ENCODE measurements at places on chromosomes 1 and 21.

DNA sequence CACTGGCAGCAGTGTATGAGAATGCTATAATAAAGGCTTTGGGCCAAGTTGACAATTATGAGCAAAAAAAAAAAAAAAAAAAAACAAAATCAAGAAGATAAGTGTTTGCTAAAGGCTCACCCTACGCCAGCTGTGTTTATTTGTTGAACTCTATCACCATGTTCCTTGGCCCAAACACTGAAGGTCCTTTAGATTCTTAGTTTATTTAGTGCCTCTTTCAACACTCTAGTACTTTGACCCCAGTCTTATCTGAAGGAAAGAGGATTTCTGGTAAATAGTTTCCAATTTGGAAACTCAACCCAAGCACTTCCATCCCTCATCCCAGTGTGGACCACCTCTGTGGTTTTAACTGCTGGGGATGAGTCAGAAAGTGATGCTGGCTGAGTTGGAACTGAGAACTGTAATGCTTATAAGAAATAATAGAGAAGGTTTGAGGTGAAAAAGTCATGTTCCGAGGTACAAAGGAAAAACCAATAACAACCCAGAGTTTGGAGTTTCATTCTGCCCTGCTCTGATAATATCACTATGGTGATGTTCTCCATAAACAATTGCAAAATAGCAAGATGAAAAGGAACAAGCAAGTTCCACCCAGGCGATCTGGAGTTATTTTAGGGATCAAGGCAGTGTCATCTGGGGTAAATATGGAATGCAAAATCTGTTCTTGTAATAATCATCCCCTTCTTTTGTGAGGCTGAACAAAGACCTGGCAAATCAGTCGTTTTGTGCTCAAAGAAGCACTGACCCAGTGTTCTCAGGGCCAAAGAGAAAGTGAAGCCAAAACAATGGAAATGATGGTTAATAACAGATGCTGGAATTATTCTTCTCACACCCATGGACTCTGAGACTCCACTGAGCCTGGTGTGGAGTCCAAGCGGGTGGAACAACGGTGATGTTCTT lies 19.7 kb upstream of the CAPZB start:
- no peak for DNase-seq

DNA sequence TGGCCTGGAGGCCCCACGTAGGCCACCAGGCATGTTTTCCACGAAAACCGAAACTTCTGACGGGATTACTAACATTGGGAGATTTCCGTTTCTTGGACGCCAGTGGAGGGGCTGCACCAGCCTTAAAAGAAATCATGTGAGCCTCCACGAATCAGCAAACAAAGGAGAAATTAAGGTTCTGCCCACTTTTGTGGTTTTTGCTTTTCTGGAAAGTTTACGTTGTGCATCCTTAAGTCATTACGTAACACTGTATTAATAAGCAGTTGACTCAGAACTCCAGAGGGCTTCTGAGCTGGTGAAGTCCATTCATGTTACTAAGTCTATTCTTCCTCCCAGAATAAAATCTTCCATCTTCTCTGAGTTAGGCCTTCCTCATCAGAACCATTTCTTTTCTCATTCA lies 168.5 kb downstream of the PSMG1 start:
- no peak for DNase-seq

- DNase-seq: no peak
Observed at GRCh38 chr1:92184632-92185031, 33.1 kb upstream of the C1orf146 start.

- DNase-seq: no peak
Observed at GRCh38 chr1:115067161-115067859, 22.0 kb downstream of the TSPAN2 start.

GRCh38 chr1:66893712-66894111 lies 30.9 kb downstream of the DNAI4 start:
- DNase-seq: no peak

GRCh38 chr1:22249928-22250680 lies 107.2 kb upstream of the WNT4 start:
- DNase-seq: no peak

- no peak for DNase-seq
Observed at GRCh38 chr21:36534656-36535055, 54.7 kb upstream of the CLDN14 start.

GRCh38 chr1:114299331-114299975 lies 145.8 kb upstream of the SYT6 start:
- no peak for DNase-seq

DNA sequence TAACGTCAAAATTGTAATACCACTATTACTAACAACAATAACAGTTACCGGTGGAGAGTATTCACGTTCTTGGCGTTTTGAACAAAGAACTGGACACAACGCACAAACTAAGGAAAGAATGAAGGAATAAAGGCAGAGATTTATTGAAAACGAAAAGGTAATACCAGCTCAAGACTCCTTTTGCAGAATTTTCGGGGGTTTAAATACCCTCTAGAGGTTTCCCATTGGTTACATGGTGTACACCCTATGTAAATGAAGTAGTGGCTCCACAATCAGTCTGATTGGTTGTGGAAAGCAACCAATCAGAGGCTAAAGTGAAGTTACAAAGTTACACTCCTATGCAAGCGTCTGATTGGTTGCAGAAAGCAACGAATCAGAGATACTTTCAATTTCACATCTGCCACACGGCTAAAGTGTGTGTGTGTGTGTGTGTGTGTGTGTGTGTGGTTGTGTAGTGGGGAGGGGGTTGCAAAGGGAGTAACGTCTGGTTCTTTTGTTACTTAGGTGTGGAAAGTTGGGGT lies 1.1 kb upstream of the GTF2B start:
- peak; percentile 73 for DNase-seq

DNA sequence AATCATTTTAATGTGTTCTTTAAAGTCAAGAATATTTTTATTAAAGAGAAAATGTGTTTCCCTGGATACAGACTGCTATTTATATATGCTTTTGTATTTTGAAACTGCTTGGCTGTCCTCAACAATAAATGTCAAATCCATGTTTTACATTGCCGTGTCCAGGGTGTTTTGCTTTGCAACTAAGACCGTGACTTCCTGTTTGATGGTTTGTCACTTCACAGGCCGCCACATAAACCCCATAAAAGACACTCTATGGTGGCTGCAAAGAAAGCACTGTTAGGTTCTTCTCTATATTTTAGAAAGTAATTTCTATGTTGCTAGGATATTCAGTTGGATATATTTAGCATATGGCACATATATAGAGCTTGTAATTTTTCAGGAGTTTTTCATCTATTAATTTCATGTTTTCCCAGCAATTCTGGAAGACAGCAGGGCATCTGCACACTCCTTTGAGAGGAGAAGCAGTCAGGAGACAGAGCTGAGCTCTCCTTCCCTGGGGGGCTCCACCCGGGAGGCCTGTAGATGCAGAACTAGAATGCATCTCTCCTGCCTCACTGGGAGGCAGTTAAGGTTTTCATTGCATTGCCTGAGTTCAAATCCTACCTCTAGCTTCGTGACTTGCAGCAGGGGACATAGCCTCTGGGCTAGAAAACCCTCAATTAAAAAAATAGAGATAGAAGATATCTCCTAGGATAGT lies 33.1 kb downstream of the PRDM2 start:
- DNase-seq: no peak

DNA sequence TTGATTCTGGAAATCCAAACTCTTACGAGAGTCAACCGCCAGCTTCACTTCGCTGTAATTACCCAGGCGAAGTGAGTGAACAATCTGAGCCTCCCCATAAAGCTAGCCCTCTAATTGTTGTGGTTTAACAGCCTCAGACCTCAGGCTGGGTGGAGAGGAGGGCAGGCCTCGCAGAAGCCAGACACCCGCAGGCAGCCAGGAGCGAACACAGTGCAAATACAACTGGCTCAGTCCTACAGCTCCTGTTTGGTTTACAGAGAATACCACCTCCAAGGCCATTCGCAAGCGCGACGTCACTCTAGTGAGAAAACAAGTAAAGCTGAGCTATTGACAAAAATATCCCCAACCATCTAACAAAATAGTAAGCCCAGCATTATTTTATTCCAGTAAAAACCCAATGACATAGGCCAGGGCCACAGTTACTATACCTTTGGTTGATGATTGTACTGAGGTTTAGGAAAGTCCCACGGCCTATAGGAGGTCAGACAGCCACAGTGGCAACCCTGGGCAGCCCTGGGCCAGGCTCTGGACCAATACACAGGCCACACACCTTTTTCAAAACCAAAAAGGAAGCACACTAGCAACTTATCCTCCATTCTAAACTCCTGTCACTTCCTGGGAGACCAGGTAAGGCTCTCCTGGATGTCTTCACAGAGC lies 163.3 kb downstream of the ETS2 start:
- peak; percentile 17 for DNase-seq

GRCh38 chr1:50295566-50295965 lies 127.7 kb downstream of the DMRTA2 start:
- no peak for DNase-seq

- DNase-seq: peak; percentile 89
Observed at GRCh38 chr1:165629848-165630628, 996 bp upstream of the MGST3 start.

DNA sequence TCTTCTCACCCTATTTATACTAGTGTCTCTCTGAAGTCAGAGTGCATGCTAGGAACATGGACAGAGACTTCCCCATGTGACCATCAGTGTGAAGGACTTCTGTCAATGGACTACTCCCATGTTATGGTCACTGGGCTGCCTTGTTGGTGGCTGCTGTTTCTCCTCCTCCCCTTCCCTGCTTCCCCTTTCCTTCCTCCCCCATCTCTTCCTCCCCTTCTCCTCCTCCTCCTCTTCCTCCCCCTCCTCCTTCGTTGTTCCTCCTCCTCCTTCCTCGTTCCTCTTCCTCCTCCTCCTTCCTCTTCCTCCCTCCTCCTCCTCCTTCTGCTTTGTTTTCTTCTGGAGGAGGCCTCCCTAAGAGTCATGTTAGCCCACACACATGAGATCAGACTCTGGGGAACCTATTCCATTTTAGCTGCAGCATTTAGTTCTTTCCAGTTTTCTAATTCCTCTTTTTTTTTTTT lies 35.8 kb downstream of the IER5 start:
- no peak for DNase-seq

DNA sequence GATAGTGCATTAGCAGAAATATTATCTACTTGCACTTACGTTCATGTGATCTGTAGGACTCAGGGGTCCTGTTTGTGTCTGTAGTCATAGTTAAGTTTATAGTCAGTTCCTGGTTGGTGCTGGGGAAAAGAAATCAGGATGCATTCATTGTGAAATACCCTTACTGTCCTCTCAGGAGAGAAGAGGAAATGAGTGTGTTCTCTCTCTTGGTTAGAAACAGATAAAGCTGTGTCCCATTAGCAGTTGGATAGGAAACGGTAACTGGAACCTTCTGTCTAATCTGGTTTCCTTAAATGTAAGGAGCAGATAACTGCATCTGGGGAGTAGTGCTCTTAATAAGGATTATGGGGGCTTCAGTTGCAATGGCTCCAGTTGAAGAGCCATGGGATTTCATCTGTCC lies 8.9 kb downstream of the SDCCAG8 start:
- no peak for DNase-seq

- DNase-seq: no peak
Observed at GRCh38 chr1:22259551-22260282, 116.8 kb upstream of the WNT4 start.

GRCh38 chr21:38773099-38774061 lies 32.3 kb upstream of the ETS2 start:
- no peak for DNase-seq

- no peak for DNase-seq
Observed at GRCh38 chr1:216186141-216186540, 237.1 kb downstream of the USH2A start.

DNA sequence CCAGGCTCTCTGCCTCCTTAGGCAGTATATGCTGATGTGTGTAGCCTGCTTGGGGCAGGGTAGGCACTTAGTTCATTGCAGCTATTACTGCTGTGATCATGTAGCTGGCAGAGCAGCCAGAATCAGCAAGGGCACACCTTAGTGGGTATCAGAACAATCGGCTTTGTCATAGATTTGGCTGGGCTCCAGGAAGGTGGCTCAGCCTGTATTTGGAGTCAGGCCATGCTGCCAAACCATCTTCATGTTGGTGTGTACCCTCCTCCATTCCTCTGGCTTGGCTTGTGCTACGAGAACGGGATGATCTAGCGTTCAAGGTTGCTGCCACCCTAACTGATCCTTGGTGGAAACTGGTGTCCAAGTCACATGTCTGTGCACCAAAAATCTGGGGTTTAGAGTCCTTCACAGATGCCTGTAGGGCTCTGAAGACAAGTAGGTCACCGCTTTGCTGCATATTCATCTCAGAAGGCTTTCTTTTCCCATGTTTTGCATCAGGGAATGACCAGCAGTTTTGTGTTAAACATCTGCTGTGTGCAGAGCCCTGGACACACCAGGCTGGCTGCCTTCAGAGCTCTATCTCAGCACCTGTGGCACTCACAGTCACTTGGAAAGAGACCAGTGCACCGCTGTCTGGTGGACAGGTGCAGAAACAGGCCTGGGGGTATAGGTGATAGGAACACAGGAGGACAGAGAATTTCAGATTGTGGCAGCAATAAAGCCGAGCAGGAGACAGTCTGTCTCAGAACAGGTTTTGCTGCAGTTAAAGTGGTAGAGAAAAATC lies 23.7 kb downstream of the VANGL1 start:
- DNase-seq: peak; percentile 33

GRCh38 chr1:167093846-167094516 lies at the start of gene STYXL2:
Gene STYXL2 (plus strand): TSS chr1:167094075. CDS start chr1:167094850, 775 bp downstream.
- no peak for DNase-seq

DNA sequence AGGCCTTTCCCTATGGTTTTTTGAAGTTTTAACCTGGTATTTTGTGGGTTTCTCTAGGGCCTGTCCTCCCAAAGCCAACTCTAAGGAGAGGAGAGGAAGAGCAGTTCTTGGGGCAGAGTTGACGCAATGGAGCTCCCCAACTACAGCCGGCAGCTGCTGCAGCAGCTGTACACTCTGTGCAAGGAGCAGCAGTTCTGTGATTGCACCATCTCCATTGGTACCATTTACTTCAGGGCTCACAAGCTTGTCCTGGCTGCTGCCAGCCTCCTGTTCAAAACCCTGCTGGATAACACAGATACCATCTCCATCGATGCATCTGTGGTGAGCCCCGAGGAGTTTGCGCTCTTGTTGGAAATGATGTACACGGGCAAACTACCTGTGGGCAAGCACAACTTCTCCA lies 38.2 kb downstream of the ZBTB40 start:
- DNase-seq: no peak

DNA sequence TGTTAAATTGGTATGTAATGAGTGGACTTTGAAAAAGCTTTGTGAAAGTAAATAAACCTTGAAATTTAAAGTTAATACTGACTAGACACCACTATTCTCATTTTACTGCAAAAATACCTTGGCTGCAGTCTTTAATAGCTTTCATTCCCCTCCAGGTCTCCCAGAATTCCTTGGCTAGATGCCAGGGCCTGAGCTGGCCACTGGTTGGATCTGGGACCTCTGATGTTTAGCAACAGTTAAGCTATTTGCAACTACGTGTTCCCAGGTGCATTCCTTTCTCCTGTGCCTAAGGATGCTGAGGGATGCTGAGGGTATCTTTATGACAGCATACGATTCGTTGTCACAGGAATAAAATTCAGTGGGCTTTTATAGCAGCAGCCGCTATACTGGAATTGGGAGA lies 938.7 kb downstream of the TTLL7 start:
- no peak for DNase-seq

GRCh38 chr1:203447151-203447550 lies 28.5 kb upstream of the PRELP start:
- no peak for DNase-seq

- no peak for DNase-seq
Observed at GRCh38 chr1:71191520-71191919, 110.7 kb upstream of the ZRANB2 start.
